ENCODE measurements at places on chromosomes 3 and 15. TPM values are rescaled to one million over a fixed set of nuclear protein-coding genes. Genes with fewer than 3 reads are reported as not detected.

Gene CFAP20DC
- total RNA-seq, result 2.9 TPM

Gene KCNAB1
- not detected for total RNA-seq

Gene RETNLB
- not detected for total RNA-seq

Gene TNFAIP8L3
- total RNA-seq, result 0.47 TPM

Gene RAB43
- total RNA-seq, result 13.5 TPM

Measured in HCT116 (cell line).